T1000 (cell line): ENCODE measurements at places on chromosomes 4 and X.

GRCh38 chrX:15173411-15173810, 96.5 kb downstream of the ASB9 start:
- no peak for DNase-seq

GRCh38 chr4:118087366-118087765, 53.1 kb downstream of the NDST3 start:
- DNase-seq: no peak

GRCh38 chrX:40173143-40174000, 75.6 kb upstream of the BCOR start:
- no peak for DNase-seq

DNA sequence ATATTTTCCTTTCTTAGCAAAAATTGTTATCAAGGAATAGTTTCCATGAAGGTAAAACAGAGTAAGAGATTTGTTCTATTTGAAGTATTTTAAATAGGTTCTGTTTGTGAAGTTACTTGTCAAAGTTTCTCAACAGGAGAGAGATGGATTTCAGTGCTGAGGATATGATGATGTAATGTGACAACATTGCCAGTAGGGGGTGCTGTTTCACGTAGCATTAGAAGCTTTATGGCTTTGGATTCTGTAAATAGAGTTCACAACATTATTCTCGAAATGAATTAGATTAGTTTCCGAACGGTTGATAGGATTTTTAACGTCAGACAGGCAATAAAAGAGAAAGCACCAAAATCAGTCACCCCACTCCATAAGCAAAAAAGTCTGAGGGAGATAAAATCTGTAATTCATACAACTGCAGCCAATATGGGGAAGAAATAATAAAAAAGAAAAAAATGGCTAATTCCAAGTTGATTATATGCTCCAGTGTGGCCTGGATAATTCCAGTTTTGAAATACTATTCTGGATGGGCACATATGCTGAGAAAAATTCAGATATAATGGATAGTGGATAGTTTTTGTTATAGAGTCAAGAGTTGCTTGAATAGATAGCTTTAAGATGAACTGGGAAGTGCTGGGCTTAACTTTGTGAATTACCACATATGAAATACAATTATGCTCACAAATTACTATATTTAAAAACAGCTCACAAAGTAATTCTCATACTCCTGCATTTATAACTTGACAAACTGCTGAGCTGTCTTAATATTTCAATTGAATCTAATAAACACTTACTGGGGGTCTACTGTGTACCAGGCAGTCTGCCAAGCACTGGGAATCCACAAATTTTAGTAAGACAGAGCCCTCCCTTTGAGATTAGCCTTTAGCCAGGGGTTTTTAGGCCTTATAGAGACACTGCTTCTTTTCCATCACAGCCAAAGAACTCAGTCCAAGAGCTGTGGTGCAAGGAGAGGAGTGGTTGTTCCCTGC, 109.1 kb downstream of the GPAT3 start:
- no peak for DNase-seq

- no peak for DNase-seq
Observed at GRCh38 chr4:6367371-6367851, 97.8 kb downstream of the WFS1 start.

- DNase-seq: no peak
Observed at GRCh38 chr4:6824772-6825402, 42.4 kb downstream of the KIAA0232 start.

DNA sequence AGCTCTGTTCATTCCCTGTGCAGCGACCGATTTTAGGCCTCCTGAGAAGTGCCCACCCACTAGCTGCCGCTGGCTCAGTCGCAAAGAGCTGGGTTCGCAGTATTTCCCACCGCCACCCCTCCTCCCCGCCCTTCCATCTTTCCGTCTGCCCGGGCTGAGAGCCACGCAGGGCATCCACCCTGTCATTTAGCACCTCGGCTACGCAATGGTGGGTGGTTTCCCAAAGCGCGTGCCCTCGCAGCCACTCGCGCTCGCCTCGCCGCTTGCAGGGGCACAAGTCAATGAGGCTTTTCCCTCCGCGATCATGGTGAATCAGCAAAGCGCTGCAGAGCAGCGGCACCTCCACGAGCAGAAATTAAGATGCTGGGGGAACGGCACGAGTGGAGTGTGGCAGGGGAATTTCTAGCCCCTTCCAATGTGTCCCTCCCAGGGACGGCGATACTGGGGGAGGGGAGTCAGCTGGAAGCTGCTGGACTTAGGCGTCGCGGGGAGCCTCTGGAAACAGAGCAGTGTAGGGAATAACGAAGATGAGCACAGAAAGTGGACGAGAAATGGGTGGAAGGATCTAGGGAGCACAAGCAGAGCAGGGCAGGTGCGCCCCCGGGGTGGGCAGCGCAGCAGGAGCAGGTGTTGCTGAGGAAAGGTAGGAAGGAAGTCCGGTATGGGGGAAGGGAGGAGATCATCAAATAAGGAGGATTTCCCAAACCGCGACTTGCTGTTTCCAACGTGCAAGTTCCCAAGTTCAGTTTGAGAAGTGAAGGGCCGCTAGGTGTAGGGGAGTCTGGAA, 2.4 kb upstream of the PTCHD1 start:
- no peak for DNase-seq
